Aorta (tissue), 5 donors: ENCODE measurements at places on chromosomes 7 and 10. TPM values are rescaled to one million over a fixed set of nuclear protein-coding genes. Genes with fewer than 3 reads are reported as not detected.

The SORBS1 gene
- 591 TPM for total RNA-seq

- no peak for DNase-seq
These were observed 47.4 kb upstream of the GNAI1 start for GRCh38 chr7:80087051-80087770.

The SFTPA1 gene
- total RNA-seq: 1.7 TPM

DNA sequence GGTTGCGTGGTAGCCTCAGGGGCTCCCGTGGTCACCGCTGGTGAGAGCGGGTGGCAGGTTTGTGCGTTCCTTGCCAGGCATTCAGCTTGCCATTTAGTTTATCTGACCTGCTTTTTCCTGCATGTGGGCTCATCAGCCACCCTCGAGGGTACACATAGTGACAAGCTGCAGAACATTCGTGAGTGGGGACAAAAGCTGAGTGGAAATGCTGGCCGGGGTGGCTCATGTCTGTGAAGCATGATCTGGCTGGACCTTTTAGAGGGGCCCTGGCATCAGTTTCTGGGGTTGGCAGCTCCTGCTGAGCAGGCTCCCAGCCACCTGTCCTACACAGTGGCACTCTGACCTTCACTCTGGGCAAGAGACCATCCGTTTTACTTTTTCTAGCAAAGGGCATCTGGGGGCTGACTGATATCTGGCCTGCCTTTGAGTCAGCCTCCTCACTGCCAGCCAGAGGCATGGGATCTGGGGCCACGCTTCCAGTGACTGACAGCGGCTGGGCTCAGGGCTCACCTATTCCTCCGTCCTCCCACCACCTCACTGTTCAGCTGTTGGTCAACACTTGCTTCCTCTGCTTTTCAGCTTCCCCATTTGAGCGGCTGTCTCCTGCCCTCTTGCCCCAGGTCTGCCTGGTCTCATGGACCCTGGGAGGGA lies 75.0 kb downstream of the LANCL2 start:
- no peak for DNase-seq

The LRRC18 gene
- total RNA-seq: not detected

The RET gene
- total RNA-seq: 0.29 TPM
